CD4-positive, alpha-beta T cell treated with Interleukin-6 at 100 ng/mL for 8 hours (primary cell): ENCODE measurements at places on chromosomes 5 and 9.
A peak's percentile ranks its signal among the peaks of the same experiment; 100 is the strongest.

DNA sequence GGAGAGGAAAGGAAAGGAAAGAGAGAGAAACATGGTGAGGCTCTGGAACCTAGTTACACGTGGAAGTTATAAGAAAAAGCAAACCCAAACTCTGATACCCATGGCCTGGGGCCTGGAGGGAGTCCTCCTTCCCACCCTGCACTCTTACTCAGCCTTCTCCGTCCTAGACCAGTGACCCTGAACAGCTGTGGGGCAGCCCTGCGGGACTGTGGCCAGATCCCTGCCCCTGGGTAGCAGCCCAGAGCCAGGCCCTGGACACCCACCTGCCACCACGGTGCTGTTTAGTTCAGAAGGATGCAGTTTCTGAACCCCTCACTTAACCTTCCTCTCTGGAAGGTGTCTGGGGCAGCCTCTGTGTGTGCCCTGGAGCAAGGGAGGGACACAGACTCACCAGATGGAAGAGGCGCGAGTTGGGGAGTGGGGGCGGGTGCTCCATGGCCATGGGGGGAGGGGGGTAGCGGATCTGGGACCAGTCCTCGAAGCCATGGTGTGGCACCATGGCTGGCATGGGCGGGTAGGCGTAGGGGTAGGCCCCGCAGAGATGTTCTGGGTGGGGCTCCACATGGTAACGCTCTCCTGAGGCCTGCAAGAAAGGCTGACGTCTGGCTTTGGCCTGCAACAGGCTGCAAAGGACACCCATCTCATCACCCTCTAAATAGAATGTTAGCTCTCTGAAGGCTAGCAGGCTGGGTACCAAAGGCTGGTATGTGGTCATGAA, 13.0 kb downstream of the GPX3 start:
- no peak for DNase-seq

- DNase-seq: no peak
These were observed 37.4 kb downstream of the NSUN2 start for GRCh38 chr5:6595405-6595804.

GRCh38 chr5:150601491-150602345, 38.7 kb upstream of the SYNPO start:
- no peak for DNase-seq

DNA sequence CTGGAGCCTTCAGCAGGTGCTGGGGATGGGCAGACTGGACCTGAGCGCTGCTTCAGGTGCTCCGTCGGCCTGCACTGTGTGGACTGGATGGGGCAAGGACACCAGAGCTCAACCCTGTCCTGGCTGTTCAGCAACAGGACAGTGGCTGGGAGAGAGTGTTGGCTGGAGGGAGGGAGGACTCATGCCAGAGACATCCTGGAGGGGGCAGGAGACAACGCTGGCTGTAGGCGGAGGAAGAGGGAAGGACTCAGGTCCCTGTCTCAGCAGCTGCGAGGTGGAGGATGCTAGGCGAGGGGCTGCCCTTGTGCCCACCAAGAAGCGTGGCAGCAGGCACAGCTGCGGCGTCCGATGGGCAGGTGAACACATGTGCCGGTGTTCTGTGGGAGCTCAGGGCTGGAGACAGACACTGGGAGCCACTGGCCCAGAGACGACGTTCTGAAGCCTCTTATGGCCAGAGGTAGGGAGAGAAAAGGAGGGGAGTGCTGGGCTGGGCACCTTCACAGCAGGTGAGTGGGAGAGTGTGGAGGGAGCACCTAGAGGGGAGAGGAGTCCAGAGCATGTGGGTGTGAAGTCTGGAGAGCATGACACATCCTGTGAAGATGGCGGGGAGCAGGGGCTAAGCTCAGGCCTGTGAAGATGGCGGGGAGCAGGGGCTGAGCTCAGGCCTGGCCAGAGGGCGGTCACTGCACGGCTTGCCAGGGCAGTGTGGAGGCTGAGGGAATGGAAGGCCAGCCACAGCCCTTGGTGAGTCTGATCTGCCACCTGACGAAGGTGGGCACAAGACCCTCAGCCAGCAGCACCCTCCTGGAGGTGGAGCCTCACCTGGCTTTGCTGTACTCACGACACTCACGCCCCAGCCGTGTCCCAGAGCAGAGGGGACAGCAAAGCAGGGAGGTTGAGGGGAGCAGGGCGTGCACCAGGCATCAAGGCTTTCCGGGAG, 79.1 kb upstream of the FCN1 start:
- DNase-seq: no peak

DNA sequence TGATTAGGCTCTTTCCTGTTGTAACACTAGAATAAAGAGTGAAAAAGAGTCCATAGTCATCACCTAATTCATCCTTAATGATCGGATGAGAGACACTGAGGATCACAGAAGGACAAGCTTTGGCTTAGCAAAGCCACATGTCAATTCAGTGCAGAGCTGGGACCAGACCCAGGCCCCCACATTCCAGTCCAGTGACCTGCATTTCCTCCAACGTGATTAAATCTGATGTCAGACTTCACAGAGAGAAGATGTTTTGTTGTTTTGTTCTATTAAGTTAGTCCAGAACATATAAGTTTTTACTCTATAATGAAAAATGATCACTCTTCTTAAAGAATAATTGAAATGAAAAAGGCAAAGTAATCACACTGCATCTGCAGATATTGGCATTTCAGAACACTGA, 377.9 kb upstream of the PAPPA start:
- DNase-seq: no peak

DNA sequence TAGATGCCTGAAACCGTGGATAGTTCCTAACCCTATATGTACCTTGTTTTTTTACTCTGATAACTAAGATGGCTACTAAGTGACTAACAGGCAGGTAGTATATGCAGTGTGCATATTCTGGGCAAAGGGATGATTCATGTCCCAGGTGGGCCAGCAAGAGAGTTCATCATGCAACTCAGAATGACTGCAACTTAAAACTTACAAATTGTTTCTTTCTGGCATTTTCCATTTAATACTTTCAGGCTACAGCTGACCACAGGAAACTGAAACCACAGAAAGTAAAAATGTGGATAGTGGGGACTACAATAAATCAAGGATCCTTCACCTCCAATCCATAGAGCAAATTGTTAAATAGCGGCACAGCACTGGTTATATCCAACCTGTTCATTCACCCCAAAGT, 30.7 kb upstream of the VCAN start:
- DNase-seq: no peak

- no peak for DNase-seq
These were observed 31.7 kb upstream of the MEIKIN start for GRCh38 chr5:131977212-131977604.

GRCh38 chr9:17425384-17425783, 153.5 kb upstream of the SH3GL2 start:
- DNase-seq: no peak

- no peak for DNase-seq
These were observed 1.4 kb downstream of the MZB1 start for GRCh38 chr5:139388198-139388821.

GRCh38 chr9:35367451-35367850, 122.5 kb upstream of the RUSC2 start:
- DNase-seq: no peak

DNA sequence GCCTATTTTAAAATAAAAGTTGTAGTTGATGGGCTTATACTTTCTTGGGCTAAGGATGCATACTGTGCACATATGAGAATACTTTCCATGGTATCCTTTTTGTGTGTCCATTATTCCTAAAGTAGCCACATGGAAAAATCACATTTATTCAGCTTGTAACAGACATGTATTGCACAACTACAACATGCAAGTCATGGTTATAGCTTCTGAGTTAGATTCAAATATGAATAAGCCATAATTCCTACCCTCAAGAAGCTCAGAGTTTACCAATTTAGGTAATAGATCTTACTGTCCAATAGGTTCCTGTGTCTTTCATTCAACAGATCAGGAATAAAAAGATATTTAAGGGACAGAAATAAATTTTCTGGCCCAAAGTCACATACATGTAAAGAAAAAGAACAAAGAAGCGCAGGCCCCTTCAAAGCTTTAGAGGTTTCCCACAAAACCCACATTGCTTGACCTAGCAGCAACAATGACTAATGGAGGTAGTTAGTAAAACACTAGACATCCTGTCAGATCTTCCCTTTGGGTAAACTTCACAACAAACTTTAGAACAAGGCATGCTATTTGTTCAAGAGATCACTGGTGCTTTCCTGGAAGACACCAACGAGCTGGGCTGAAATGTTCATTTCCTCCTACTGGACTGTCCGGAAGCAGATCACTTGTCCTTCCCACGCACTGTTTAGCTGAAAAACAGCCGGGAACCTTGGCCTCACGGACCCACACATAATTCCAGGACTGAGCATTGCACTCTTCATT, 78.4 kb upstream of the ITGA1 start:
- peak; percentile 32 for DNase-seq

GRCh38 chr9:99373912-99374311, 151.8 kb downstream of the SEC61B start:
- DNase-seq: no peak

- DNase-seq: no peak
These were observed 2.0 kb upstream of the TEX48 start for GRCh38 chr9:114684036-114684435.

GRCh38 chr5:169719360-169720314, 82.6 kb downstream of the DOCK2 start:
- DNase-seq: no peak

- DNase-seq: no peak
These were observed 11.5 kb downstream of the WNT8A start for GRCh38 chr5:138095100-138095907.

- DNase-seq: no peak
These were observed 77.8 kb downstream of the FSTL4 start for GRCh38 chr5:133534566-133534965.

DNA sequence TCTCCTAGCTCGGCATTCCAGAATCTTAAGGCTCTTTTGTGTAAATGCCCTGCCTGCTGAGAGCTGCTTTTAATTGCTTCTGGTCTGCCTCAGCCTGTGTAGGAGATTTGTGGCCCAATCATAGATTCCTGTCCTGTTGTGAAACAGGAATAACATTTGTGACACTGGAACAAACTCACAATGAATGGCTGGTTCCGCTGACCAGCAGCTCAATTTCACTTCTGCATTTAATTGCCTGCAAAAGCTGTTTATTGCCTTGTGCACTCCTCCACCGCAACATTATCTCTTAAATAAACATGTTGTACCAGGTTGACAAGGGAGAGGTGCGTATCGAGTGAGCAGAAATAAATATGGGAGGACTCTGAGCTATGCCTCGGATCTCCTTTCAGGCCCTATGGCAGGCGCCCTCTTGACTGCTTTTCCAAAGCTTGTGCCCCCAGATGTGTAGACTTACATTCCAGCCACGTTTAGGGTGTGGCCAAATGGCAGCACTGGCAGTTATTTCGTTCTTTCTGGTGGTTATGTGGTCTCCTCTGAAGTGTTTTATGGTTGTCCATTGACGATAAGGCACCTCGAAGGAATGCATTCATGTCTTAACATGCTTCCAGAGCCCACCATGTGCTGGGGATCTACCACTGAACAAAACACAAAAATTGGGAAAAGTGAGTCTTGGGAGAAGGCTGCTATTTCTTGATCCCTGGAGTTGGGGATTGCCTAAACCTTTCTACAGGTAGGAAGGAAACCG, 58.1 kb downstream of the DMRT1 start:
- DNase-seq: no peak

DNA sequence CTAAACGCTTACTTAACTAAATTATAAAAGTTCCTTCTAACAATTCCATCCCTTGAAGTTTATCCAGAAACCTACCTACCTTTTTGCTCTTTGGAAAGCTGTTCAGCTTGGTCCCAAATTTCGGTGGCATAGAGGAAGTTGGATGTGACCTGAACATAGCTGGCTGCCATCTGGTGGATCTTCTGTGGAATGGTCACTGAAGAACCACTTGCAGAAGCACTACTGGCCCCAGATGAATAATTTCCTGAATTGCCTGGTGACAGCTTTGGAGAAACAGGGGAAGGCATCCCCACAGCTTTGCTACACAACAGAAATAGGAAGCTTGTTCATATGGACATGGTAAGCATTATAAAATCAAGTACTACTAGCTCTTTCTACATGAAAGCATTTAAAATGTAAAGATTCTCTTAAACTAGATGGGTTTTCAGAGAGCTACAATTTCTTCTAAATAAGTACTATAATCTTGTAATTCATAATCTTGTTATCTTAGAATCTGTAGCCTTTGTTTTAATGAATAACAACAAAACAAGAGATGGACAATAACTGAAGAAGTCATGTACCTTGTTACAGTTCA, 9.9 kb downstream of the LEAP2 start:
- DNase-seq: peak; percentile 29

DNA sequence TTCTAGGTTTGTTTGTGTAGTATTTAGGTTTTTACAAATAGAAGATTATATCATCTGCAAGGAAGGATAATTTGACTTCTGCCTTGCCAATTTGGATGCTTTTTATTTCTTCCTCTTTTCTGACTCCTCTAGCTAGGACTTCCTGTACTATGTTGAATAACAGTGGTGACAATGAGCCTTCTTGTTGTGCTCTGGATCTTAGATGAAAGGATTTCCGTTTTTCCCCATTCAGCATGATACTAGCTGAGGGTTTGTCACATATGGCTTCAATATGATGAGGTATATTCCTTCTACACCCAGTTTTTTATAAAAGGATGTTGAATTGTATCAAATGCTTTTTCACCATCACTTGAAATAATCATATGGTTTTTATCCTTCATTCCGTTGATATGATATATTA, 101.4 kb downstream of the FBXO4 start:
- DNase-seq: no peak

DNA sequence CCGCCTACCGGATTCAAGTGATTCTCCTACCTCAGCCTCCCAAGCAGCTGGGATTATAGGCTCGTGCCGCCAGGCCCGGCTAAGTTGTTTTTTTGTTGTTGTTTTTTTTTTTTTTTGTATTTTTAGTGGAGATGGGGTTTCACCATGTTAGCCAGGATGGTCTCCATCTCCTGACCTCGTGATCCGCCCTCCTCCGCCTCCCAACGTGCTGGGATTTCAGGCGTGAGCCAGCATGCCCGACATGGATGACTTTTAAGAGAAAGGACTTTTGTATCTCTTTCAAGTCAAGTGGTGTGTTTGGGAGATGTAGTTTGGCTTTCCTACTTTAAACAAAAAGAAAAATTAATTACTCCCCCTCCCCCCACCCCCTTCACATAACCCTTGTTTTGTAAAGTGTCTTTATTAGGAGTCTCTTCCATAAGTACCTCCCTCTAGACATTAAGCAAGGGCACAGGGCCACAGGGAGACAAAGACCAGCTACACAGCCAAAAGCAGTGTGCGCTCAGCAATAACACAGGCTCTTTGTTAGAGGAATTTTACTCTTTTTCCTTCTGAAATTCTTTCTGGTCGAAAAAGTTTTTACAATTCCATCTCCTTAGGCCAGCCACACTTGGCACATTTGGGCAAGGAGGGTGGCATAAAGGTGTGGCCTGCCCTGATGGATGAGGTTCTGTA, 31.2 kb downstream of the JAKMIP2 start:
- DNase-seq: no peak

- no peak for DNase-seq
These were observed 5.7 kb downstream of the MAMDC4 start for GRCh38 chr9:136857581-136858412.

GRCh38 chr5:107813559-107813958, 142.8 kb upstream of the EFNA5 start:
- DNase-seq: no peak

GRCh38 chr5:32283539-32284377, 29.0 kb downstream of the MTMR12 start:
- DNase-seq: no peak
